ENCODE measurements at places on chromosomes 12 and 14. TPM values are rescaled to one million over a fixed set of nuclear protein-coding genes. Genes with fewer than 3 reads are reported as not detected.

- no peak for DNase-seq
Measured at GRCh38 chr14:68626386-68626785, 166.5 kb downstream of the ZFP36L1 start.

GRCh38 chr12:117980616-117981015, 11.8 kb upstream of the KSR2 start:
- DNase-seq, result no peak

DNA sequence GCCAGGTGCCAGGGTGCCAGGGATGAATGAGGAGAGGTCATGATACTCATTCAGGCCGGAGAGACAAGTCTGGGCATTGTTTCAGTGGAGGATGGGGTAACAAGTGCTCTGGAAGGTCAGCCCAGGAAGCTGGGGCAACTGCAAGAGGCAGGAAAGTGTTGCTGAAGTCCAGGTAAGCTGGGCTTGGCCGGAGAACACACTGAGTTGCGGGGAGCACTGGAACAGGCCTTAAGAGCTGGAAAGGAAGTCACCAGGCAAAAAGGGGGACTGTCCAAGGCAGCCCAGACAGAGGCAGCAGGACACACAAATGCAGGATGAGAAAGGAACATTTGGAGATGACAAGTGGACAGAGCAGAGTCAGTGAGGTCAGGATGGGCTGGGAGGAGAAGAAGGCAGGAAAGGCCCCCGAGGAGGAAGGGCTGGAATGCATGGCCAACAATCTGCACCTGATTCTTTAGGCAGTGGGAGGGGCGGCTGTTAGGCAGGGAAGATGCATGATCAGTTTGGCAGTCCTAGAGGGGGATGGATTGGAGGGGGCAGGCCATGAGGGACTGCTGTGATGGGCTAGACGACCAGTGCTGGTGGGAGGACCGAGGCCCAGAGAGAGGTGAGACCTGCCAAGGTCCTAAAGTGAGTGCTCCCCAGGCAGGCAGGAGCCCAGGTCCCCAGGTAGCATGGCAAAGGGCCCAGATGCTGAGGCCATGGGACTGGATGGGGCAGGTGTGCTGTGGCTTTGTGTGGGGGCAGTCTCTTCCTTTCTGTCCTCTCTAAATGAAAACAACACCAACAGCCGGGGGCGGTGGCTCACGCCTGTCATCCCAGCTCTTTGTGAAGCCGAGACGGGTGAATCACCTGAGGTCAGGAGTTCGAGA, 17.2 kb upstream of the HHIPL1 start:
- peak; percentile 46 for DNase-seq

GRCh38 chr12:117040496-117040895, 58.7 kb downstream of the TESC start:
- DNase-seq, result no peak

GRCh38 chr12:91183551-91183950, 934 bp upstream of the DCN start:
- no peak for DNase-seq

- peak; percentile 60 for DNase-seq
Measured at GRCh38 chr14:86057018-86057667, 527.2 kb downstream of the FLRT2 start.

The MPHOSPH9 gene
- total RNA-seq, result 128 TPM

The TMEM119 gene
- total RNA-seq, result 0.28 TPM

The KRT72 gene
- total RNA-seq, result 3.2 TPM

The NKX2-1 gene
- not detected for total RNA-seq

The GARIN6 gene
- not detected for total RNA-seq

Data from activated CD4-positive, alpha-beta T cell treated with anti-CD3 and anti-CD28 coated beads for 36 hours (primary cell).